ENCODE measurements at places on chromosomes 2 and 18.
A peak's percentile ranks its signal among the peaks of the same experiment; 100 is the strongest.

- peak; percentile 27 for DNase-seq
Measured at GRCh38 chr2:200747668-200748618, 63.8 kb upstream of the BZW1 start.

DNA sequence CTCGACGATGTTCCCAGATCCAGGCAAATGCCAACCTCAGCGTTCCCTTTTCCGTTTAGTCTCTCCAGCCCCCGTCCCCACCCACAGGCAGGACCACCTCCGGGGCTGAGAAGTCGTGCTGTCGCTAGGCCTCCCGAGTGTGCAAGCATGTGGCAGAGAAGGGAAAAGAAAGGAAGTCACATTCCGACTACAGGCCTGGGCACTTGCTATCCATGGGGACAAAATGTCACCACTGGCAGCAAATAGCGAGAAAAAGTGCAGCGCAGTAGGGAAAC is 420 bp downstream of the PIGN start:
- peak; percentile 11 for DNase-seq

- no peak for DNase-seq
Measured at GRCh38 chr18:69774831-69775230, 172.8 kb downstream of the CD226 start.

DNA sequence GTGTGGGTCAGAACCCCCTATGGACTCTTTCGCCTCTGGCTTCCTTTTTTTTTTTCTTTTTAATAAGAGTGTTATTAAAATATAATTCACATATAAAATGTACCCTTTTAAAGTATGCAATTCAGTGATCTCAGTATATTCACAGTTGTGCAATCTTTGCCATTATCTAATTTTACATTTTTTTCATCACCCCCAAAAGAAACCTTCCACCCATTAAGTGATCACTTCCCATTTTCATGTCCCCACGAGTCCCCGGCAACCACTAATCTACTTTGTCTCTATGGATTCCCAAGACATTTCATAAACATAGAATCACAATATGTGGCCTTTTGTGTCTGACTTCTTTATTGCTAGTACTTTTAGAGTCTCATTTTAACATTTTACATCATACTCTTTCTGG is 38.7 kb upstream of the ANXA4 start:
- no peak for DNase-seq

GRCh38 chr2:60522462-60522861 is 31.0 kb downstream of the BCL11A start:
- DNase-seq, result no peak

- no peak for DNase-seq
Measured at GRCh38 chr2:147792966-147793617, 51.7 kb upstream of the ACVR2A start.

- DNase-seq, result no peak
Measured at GRCh38 chr18:74063557-74063956, 84.1 kb downstream of the FBXO15 start.

GRCh38 chr2:138223319-138223718 is 259.0 kb downstream of the HNMT start:
- no peak for DNase-seq

DNA sequence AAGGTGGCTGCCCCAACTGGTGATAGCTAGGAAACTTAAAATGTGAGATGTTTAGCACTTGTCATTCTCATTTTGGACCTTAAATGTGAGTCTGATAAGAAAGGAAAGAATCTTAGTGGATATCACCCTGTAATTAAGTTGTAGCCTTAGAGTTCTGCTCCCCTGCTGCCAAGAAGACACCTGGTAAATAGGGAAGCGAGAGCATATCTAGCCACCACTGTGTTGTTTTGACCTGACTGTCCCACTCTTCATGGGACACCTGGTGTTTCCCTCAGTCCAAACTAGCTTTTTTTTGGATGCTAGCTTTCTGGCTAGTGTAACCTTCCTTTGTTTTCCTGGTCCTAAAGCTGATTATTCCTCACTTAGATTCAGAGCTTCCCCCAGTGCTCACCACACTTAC is 357.6 kb downstream of the RAD51AP2 start:
- no peak for DNase-seq

DNA sequence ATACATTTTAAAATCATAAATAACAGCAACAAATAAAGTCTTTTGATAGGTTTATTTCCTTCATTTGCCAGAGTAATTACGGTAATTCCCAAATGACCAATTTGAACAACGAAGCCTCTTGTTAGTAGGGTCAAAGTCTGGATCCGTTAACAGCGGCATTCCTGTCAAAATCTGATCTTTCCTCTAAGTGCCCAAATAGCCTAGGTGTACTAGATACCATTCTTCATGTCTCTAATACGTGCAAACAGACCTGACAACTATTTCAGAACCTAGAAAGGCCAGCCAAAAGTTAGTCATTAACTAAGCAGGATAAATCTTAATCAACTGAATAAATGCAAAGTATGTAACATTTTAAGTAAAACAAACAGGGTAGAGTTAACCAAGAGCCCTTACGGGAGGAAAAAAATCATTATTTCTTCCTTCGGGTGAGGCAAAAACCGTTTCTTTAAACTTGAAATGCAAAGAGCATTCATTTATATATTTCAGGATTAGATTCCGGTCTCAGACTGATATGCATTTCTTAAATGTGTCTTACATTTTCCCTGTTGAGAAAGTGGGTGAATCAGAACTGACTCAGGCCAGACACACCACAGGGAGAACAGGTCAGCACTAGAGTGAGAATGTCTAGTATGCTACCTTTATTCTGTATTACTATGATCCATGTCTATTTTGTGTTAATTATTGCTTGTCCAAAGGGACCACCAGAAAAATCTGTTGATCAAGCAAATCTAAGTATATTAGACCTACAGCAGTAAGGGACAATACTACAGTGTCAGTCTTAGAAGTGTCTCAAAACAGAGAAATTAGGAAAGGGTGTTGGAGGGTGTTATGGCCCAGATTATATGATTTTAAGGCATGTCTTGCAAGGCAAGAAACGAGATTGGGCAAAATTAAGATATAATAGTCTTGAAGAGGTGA is 141.5 kb upstream of the NDUFV2 start:
- DNase-seq, result peak; percentile 73

- no peak for DNase-seq
Measured at GRCh38 chr18:64399566-64399965, 250.7 kb upstream of the LINC00305 start.

DNA sequence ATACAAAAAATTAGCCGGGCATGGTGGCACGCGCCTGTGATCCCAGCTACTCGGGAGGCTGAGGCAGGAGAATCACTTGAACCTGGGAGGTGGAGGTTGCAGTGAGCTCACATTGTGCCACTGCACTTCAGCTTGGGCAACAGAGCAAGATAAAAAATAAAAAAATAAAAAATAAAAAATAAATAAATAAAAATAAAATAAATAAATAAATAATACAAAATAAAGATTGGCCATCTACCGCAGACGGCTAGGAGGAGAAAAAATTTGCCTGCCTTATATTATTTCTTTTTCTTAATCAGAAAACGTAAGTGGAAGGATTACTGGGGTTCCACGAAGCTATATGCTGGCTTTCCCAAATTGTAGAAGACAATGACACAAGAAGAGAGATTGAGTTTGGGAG is 229.7 kb downstream of the EPHA4 start:
- no peak for DNase-seq

DNA sequence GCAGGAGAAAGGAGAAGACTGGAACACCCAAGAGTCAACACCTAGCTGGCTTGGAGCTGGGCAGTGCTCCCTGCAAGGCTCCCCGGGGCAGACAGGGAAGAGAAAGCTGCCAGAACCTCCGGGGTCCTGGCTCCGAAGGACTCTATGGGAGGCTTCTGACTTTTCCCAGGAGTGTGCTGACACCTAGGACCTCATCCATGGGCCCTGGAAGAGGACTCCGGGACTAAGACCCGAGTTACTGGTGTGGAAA is 37.8 kb upstream of the ATP6V1B1 start:
- no peak for DNase-seq

DNA sequence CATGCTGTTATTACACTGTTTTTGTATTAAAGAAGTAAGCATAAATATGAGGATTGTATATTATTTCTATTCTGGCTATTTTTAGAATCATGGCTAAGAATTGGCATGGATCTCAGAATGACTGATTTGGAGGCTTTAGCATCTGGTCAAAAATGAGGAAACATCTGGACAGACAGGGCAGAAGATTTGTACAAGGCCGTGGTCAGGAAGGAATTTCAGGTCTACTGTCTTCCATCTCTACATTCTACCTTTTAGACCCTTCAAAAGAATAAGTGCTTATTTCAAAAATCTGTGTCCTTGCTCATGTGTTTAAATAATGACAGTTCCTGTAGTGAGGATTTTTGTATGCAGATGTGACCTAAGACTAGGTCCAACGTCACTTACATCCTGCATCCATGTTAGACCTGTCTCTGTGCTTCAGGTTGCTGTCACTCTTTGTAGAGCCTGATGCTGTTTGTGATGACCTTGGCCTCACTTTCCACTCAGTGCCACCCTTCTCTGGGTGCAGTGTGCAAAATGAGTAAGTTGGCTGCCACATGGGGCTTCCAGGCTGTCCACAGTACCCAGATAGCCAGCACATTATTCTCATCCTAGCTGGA is 54.7 kb upstream of the B3GNT2 start:
- no peak for DNase-seq

DNA sequence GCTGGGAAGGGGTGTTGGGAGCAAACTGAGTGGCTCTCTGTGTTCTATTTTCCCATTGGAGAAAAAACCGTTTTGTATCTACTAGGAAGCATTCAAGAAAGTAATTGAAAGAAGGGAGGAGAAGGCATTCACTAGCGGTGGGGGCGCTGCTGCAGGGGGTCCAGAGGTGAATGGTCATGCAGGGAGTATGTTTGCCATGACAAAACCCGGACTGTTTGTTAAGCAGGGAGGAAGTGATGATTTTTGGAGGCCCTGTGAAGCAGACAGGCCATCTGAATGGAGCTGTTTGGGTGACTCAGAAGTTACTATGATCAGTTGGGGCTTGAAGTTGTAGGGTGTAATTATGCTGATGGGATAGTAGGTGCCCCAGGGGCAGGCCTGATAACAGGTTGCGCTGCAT is 7.0 kb downstream of the TAF4B start:
- DNase-seq, result no peak

DNA sequence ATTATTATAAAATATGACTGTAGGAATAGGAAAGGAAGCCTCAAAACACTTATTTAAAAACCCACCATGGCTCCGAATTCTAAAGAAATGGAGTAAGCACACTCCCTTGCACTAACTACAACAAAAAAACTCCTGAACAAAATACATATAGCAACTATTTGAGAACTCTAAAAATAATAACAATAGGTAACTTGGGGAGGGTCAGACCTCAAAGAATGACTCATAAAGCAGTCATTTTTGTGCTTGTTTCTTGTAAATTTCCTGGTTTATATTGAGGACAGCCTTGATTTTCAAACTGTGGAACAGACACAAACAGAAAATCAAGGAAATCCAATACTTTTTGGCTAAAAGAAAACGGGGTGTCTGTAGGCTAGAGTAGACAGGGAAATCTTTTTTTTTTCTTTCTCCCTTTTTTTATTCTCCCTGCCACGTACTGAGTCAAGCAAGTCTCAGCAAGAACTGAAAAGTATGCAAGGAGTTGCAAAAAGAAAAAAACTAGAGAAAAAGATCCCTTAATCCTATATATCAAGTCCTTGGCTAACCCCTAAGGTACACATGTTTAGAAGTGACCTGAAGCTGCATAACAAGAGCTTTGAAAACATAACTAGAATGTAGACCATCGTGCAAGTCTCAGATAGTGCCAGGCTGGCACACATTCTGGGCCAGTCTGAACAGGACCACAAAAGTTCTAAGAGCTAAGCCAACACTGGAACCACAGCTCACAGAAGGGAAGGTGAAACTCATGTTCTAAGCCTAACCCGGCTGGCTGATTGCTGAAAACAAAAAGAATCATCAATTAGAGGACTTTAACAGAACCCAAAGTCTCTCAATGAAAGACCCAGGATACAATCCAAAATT is 403.1 kb upstream of the LYPD1 start:
- DNase-seq, result no peak

DNA sequence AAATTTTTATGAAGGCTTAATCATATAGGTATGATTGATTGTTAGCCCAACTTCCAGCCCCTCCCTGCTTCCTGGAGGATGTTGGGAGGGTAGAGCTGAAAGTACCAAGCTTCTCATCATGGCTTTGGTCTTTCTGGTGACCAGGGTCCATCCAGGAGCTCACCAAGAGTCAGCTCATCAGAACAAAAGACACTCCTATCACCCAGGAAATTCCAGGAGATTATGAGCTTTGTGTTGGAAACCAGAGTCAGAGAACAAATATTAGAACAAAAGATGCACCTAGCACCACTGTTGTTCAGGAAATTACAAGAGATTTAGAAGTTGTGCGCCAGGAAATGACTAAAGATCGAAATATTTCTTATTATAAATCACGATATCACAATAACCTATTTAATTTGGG is 119.9 kb upstream of the THUMPD2 start:
- DNase-seq, result no peak

DNA sequence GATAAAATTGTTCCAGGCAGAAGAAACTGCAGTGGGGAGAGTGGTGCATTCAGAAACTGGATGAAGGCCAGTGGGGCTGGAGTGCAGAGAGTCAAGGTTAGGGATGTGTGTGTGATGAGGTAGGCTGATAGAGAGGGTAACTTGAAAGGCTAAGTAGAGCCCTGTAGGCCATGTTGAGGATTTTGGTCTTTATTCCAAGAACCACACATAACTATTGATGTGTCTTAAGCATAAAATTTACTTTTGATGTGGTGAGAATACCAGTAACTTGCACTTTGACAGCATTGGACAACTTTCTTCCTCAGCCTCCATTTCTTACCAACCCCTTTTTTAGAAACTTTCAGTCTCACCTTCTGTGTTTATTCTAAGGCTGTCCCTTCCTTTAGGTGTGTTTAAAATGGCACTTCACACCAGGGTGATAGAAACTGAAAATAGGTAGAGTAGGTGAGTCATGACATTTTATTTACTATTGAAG is 22.6 kb downstream of the MTX2 start:
- DNase-seq, result no peak

DNA sequence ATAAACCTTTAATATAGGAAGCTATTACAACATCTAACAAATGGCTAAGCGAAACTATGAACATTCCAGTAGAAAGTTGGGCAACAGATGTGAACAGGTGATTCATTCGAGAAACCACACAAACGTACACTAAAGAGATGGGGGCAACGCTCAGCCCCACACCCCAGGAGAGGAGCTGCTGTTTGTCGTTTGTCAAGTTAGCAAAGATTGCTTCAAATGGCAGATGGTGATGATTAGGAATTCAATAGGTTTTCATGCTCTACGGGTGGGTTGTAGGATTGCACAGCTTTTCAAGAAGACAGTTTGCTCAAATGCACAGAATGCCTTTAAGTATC is 154.7 kb upstream of the HDAC4 start:
- DNase-seq, result no peak

Data from HuH-7 (cell line).